ENCODE measurements at places on chromosomes 2 and 18.

GRCh38 chr2:109174626-109175349, 45.8 kb downstream of the SH3RF3 start:
- DNase-seq, result no peak

DNA sequence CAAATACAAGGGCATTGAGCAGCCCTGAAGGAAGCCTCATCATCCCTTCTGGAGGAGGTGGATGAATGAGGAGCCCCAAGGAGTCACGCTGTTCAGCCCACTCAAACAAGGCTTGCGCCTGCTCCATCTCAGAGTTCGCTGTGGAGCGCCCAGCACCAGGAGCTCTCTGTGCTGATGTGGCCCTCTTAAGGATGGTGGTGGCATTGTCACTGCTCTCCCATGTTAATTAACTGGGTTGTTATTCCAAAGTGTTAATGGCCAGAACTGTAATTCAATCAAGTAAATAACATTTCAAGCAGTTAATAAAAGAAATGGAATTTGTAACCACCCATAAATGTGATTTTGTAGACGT, 726.0 kb upstream of the RAB6C start:
- DNase-seq, result no peak

DNA sequence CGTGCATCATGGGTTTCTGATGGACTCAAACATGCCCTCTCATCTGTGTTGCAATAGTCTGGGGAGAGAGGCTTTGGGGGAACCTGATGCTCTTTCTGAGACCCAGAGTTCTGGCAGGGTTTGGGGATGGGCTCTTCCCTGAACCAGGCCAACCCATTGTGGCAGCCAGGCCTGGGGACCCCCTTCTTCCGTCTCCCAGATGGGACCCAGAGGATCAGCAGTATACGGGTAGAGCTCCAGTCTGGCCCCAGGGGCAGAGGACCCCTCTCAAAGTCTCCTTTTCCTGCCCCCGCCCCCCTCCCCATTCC, 333.7 kb downstream of the DYSF start:
- DNase-seq, result no peak

DNA sequence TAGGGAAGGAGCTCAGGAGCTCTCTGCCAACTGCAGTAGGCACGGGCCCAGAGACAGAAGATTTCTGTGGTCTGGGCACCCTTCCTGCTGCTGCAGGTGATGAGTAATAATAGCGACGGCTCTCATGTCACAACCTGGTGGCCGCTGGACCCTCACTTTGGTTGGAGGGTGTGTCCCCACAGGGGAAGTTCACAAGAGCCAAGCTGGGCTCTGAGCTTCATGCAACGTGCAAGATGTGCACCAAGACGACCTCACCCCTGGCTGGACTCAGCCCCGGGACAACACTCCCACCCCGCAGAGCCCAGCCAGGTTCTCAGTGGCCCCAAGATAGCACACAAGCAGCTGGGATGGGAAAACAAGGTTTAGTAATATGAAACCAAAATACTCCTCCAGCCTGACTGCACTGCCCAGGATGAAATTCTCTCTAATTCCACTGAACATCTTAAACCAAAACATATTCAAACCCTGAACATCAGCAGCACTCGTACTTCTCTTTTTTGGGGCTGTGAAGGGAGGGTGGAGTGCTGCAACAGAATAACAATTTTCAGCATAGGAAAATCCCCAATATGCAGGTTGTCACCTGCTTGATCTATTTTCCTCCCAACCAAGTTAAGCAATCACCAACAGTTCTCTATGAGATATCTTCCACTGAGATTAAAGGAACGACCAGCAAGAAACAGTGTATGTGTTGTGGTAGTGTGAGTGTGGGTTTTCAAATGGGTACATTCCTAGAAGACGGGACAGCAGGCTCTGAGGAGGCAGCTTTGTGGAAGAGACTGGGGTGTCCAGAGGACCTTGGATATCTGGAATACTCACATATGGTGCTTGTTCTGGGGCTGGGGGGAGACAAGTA, 26.5 kb downstream of the BCL2 start:
- no peak for DNase-seq

DNA sequence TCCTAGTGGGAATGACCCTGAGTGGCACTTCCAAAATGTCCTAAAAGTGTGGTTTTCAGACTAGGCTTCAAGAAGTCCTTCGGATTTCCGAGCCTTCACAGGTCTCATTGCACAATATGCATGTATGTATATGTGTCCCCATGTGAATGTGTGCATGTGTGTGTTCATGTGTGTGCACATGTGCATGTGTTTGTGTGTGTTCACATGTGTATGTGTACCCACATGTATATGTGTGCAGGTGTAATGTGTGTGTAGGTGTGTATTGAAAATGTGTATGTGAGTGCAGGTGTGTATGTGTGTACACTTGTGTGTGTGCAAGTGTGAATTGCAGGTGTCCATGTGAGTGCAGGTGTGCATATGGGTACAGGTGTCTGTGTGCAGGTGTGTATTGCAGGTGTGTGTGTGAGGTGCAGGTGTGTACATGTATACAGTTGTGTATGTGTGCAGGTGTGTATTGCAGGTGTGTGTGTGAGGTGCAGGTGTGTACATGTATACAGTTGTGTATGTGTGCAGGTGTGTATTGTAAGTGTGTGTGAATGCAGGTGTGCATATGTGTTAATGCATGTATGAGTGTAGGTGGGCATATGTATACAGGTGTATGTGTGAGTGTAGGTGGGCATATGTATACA, 124.4 kb upstream of the EPB41L3 start:
- DNase-seq, result no peak

DNA sequence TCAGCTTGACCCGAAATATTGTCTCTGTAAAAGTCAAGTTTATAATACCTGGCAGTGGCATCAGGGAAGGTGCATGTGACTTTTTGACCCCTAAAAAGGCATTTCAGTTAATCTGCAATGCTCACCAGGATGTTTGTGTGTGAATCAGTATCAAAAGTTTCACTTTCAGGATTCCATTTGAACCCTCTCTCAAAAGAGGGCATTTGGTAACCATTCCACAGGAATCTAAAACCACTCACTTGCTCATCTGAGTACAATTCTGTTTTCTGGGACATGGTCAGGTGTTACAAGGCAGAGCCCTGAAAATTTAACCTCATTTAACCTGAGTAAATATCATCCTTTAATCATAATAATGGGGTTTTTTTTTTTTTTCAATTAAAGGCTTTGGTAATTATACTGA, 77.9 kb upstream of the KLF7 start:
- no peak for DNase-seq

GRCh38 chr2:98736464-98736889, 5.5 kb upstream of the MGAT4A start:
- DNase-seq, result no peak

GRCh38 chr18:54267701-54268100, 1.6 kb upstream of the POLI start:
- DNase-seq, result no peak

DNA sequence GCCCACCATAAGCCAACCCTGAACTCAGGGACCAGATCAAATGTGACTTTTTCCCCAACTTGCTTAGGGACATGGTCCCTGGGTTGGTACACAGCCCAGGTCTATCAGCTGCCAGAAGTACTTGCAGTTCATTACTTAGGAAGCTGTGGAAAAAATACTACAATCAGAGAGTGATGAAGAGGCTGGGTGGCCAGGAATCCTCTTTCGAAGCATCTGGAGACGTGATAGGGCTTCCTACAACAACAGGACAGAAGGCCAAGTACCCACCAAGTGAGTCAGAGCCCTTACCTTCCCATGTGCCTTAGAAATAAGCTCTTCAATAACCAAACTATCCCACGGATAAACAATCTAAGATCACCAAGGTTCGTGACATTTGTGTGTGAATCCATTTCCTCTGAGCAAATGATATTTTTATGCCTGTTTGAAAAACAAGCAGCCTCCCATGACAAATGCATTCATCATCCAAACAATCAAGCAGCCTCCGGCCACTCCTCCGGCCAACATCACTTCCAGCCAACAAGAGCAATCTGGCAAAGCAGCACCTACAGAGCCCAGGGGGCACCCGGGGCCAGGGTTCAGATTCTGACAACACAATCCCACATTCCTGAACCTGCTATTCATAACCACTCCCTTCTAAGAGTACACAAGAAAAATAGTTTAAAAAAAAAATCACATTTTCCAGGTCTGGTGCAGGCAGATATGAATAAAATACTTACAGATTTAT, 26.4 kb downstream of the TBC1D8 start:
- DNase-seq, result peak; percentile 74

DNA sequence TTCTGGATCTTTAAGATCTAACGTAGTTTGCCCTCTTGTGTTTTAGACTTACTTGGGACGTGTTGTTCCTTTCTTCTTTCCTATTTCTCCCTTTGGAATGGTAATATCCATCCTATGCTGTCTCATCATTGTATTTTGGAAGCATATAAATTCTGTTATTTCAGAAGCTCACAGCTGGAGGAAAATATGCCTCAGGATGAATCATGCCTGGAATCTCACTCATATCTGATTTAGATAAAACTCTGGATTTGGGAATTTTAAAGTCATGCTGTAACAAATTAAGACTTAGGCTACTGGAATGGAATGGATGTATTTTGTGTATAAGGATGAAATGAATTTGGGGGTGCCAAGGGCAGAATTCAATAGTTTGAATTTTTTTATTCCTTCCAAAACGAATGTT, 245.2 kb upstream of the GULP1 start:
- no peak for DNase-seq

- DNase-seq, result no peak
Measured at GRCh38 chr2:240619506-240620148, 5.7 kb upstream of the GPR35 start.

DNA sequence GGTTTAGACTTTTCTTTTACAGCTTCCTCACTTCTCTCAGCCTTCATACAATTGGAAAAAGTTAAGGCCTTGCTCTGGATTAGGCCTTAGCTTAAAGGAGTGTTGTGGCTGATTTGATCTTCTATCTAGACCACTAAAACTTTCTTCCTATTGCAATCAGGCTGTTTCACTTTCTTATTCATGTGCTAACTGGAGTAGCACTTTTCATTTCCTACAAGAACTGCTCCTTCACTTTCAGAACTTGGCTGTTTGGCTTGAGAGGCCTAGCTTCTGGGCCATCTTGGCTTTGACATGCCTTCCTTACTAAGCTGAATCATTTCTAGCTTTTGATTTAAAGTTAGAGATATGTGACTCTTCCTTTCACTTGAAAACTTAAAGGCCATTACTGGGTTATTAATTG, 114.3 kb downstream of the ARHGEF4 start:
- no peak for DNase-seq

- DNase-seq, result peak; percentile 8
Measured at GRCh38 chr2:240320204-240320993, 115.1 kb upstream of the GPC1 start.

DNA sequence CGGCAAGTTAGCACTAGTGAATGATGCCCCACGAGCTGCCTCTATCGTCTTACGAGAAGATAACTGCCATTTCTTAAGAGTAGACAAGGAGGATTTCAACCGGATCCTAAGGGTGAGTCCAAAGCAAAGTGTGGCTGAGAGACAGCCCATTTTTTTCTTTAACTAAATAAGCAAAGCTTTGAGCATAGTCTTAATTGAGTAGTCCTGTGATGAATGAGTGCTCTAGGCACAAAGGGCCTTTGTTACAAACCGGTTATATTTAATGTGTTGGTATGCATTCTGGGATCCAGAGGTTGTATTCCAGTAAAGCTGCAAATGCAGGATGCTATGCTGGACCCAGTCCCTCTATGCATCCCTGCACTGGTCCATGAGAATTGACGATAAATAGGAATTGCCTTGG, 86.9 kb upstream of the MAP3K20 start:
- DNase-seq, result no peak

DNA sequence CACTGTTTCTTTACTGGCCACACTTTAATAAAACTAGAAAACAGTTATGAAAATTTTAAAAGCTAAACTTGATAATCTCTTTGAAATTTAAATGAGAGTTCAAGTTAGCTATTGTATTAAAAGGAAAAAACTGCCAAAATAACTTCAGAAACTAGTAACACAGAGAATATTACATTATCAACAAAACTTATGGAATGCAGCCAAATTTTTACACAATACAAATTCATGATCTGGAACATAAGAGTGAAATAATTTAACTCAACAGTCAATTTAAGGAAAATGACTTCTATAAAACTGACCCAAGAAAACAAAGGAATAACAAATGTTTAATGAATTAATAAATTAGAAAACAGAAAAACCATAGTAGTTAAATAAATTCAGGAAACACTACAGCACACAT, 65.0 kb downstream of the TCF4 start:
- DNase-seq, result no peak

- no peak for DNase-seq
Measured at GRCh38 chr2:106030287-106031268, 163.5 kb downstream of the UXS1 start.

DNA sequence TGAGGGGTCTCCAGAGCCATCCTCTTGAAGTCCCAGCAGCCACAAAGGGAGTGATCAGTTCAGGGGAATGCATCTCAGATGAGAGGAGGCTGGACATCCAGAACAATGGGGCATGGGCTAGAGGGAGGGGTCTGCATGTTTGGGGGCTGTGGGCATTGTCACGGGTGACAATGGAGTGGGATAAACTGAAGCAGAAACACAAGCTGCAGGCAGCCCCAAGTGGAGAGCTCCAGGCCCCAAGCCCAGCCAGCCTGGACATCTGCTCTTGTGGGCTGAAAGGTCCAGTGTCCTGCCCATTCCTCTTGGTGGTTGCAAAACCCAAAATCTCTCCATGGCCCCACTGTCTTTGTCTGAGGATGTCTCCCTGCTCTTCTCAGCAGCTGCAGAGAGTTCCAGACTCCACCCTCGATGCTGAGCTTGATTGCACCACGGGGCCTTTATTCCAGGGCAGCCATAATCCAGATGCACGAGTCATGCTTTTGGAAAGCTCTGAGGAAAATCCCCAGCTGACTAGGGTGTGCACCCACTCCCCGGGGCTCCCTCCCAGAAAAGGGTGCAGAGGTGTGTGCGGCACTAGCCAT, 149.4 kb downstream of the TNS1 start:
- peak; percentile 13 for DNase-seq

- no peak for DNase-seq
Measured at GRCh38 chr2:242011167-242011513, 141.6 kb downstream of the RTP5 start.
